Ecto neural progenitor cell (in vitro differentiated cells): ENCODE measurements at places on chromosomes 7 and 10.

DNA sequence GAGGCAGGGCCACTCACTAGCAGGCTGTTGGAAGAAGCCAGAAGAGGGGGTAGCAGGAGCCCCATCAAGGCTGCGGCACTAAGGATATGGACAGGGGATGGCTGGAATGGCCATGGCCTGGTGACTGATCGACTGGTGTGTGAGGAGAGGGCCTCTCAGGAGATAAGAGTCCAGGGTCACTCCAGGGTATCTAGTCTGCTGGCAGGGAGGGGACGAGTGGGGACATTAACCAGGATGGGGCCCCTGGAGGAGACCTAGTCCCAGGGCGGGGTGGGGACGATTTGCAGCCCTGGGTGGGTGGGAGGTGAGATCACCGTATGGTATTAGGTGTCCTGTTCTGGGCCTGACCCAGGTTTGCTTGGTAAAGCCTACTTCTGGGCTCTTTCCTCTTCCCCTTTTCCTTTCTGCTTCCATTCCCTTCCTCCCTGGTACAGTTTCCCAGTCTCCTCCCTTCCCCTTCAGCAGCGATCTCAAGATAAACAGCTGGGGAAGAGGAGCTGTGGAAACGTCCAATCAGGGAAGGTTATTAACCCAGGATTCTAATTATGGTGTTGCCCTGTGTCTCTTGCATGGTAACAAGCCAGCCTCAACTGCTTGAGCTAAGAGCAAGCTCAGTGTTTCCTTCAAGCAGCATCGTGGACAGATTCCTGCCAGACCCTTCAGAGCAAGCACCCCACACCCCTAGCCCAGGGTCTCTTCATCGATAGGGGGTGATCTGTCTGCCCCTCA lies 233.2 kb downstream of the RPS24 start:
- no peak for DNase-seq

DNA sequence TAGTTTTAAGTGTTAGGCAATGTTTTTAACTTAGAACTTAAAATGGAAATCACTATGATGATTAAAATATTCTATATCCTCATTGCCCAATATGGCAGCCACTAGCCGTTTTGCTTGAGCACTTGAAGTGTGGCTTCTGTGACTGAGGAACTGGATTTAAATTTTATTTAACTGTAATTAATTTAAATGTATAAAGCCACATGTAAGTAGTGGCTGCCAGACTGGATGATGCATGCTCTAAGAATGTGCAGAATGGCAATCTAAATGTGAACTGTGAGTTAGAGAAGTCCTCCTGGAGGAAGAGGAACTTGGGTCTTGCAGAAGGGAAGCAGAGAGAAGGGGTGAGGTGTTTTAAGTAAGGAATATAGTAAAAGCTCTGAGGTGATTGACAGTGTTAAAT lies 451.4 kb downstream of the SUGCT start:
- no peak for DNase-seq

- DNase-seq = no peak
Measured at GRCh38 chr7:36441344-36442022, 51.8 kb downstream of the ANLN start.

DNA sequence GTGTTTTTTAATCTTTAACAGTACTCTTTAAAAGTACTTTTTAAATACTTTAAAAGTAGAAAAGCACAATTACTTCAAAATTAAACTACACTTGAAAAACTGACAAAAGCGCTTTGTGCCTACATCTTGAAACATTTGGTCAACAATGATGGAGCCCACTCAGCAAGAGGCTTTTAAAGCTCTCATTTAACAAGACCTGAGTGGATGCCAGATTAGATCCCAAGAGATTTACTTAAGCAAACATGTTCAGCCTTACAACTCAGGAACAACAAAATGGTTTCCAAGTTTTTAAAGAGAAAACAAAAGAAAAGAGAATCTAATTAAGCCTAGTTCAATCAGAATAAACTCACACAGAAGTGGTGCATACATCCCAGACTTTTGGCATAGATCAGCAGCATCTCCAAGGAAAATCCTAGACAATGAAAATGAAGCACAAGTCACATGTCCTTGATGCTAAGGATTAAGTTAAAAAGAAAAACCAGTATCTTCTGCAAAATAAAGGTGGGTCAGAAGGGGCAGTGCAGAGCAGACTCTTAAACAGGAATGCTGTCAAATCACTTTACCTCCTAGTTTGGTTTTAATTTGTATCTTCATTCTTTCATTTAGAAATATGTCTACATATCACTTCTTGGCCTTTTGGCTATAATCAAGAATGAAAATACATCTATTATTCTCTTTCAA lies 26.2 kb downstream of the HIBADH start:
- DNase-seq = no peak

GRCh38 chr10:35463878-35464277 lies 127.6 kb downstream of the CCNY start:
- DNase-seq = no peak

GRCh38 chr10:106830471-106830870 lies 334.0 kb downstream of the SORCS1 start:
- DNase-seq = no peak

DNA sequence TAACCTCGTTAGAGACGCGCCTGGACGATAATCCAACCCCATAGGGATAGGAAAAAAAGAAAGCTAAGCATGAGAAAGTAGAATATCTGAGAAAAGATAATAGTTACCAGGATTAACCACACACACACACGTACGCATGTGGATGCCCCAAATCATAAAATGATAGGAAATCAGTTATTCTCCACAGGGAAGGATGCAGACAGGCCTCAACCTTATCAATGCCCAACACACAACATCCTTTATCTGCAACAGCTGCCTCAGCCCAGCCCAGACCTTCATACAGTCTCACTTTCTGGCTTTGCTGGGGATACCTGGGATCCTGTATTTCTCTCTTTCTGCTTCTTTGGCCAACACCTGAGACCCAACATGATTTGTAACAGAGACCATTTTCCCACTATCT lies 123.0 kb downstream of the NOC3L start:
- no peak for DNase-seq

- DNase-seq = no peak
Measured at GRCh38 chr7:28627263-28627653, 214.9 kb downstream of the CREB5 start.

GRCh38 chr10:12907656-12908055 lies 93.9 kb downstream of the CCDC3 start:
- no peak for DNase-seq

- DNase-seq = no peak
Measured at GRCh38 chr7:77290425-77290824, 90.8 kb upstream of the FGL2 start.

- DNase-seq = no peak
Measured at GRCh38 chr7:94354953-94355352, 39.7 kb upstream of the COL1A2 start.

DNA sequence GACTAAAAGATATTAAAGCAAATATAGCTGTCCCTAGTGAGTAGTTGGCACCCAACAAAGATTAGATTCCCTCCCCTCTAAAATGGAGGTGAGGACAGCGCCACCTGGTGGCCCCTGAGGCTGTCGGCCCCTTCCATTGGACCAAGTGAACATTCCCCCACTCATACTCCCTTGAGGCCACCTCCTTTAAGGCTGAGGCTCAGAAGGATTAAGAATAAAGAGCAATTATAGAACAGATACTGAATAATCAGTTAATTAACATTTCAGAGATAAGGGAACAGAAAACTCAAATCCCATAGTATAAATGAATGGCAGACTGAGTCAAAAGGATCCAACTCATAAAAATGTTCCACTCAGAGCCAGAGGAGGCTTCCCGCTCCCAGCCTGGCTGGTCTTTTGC lies 130.4 kb upstream of the GHITM start:
- peak; percentile 56 for DNase-seq

DNA sequence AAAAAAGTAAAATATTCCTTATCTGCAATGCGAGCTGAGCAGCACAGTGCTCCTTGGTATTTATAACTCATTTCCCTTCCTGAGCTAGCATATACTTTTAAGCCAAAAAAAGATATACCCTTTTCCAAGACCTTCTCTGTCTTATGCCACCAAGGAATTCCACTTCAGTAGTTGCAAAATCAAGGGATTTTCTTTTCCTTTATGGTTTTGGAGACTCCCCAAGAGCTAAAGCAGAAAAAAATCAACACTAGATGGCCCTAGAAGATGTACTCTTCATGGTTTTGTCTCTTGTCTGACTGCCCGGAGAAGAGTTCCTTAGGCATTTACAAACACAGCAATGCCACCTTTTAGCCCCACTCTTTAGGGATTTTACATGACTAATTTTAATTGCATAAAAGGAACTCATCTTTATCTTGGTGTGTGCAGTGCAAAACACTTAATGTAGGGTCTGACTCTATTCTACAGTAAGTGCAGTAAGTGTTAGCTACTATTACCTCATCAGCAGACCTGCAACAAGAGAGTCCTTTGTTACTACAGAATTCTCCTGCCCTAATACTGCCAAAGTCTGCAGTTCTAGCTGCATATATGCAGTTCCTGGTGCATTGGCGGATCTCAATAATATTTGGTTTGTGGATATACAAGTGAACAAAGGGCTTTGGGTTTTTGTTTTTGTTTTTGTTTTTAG lies 443.3 kb downstream of the GFRA1 start:
- no peak for DNase-seq

DNA sequence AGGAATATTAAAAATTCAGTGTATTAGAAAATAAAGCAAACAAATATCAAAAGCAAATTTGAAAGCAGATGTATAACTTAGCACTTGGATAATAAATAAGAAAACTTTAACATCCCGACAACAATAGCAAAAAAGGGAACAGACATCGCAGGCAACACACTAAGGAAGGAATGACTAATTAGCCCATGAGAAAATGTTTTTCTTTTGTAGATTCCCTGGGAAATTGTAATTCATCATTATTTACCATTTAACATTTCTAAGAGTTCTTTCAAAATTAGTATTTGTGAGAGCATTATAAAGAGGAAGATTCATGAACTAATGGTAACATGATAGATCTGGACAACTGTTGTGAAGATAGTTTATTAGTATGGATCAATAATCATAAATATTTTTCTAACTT lies 106.0 kb upstream of the STK17A start:
- DNase-seq = no peak

GRCh38 chr7:82690929-82691328 lies 247.4 kb upstream of the CACNA2D1 start:
- DNase-seq = no peak

DNA sequence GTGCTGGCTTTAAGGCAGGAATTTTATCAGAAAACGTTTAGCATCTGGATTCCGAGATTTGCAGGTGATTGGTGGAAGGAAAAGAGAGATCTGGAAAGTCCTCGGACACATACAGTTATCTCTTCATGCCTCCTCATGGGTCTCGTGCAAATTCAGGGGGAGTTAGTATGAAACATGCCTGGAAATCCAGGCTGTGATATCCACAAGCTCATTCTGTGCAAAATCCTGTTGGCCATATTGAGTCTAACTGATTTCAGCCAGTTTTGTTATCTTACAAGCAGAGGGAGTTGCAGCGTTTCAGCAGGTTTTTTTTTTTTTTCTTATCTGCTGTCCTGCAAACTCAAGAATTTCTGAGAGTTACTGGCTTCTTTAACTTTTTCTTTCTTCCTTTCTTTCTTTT lies 411.5 kb downstream of the GALNT17 start:
- DNase-seq = no peak
